Stimulated activated naive CD4-positive, alpha-beta T cell (primary cell): ENCODE measurements at places on chromosomes 11 and 22.

- DNase-seq = no peak
These were observed 12.9 kb downstream of the ARHGEF17 start for GRCh38 chr11:73320763-73321603.

GRCh38 chr11:70620510-70621184, 222.3 kb downstream of the CTTN start:
- no peak for DNase-seq

GRCh38 chr11:131511794-131512193, 141.4 kb downstream of the NTM start:
- no peak for DNase-seq

GRCh38 chr11:69401715-69402114, 79.7 kb upstream of the LINC01488 start:
- DNase-seq = no peak

DNA sequence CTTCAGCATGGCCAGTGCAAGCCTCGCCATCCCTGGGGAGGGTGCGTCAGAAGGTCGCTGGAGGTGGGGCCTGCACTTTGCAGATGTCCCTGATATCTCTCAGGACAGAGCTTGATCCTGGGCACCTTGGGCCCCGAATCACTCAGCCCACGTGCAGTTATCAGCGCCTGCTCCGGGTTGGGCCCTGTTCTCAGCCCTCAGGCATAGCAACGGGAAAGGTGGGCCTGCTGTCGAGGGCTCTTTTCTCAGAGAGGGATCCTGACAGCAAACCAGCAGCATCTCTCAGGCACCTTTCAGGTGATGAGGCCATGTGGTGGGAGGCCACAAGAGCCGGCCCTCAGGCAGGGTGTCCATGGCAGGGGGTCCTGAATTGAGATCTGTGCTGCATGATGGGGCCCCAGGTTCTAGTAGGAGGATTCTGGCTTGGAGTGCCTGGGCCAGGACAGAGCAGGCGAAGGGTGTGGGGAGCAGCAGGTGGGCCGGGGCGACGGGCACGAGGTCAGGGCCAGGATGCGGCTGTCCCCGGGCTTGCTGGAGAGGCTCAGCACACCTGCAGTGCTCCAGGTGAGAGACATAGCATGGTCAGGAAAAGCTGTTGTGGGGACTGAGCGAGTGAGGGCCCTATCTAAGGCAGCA, 280.5 kb downstream of the TBC1D22A start:
- no peak for DNase-seq

DNA sequence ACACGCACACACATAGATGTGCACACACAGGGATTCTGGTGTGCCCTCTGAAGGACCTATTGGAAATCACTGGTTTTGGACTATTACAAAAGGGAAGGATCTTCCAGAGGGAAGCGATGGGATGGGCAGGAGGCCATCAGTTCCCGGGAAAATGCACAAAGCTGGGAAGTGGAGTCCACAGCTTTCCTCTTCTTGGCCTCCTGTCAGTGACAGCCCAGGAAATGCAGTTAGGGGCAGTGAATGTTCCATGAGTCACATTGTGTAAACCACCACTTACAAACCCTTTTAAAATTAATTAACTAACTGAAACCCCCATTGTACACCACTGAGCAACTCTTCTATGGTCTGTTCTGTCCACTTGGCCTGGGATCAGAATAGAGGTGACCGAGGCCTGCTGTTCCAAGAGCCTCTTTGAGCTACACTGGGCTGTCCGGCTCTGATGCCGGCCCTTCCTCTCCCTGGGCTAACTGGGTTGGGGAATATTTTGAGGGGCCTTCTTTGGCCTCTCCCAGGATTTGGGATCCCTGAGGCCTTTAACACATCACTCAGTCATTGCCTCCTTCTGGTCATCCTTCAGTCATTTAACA, 137.7 kb downstream of the FEZ1 start:
- DNase-seq = no peak

DNA sequence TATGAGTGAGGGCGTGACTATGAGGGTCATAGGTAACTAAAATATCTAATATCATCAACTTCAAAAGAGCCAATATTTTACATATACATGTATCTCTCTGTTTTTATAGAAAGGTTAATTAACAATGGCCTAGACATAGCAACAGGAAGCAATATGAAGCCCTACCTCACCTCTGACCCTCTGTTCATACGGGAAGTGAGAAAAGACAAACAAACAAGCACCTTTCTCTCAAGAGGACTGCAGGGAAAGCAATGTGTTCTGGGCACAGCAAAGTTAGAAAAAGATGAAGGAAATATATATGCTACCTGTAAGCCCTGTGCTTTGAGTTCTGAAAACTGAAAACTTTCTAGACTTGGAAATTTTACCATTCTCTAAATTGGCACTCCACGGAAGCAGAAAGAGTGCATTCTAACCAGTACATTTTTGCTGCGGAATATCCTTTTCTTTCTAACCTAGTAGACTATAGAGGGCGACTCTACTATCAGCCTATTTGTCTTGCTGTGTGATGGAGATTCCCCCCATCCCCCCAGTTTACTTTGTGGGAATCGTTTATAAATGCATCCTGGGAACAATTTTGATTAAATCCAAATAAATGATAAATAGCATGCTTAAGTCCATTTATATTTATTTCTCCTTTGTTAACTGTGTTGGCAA, 830.4 kb upstream of the FAT3 start:
- no peak for DNase-seq

GRCh38 chr11:20610825-20611224, 11.4 kb downstream of the SLC6A5 start:
- no peak for DNase-seq

GRCh38 chr22:44031158-44031952, 7.3 kb downstream of the PARVB start:
- DNase-seq = no peak

DNA sequence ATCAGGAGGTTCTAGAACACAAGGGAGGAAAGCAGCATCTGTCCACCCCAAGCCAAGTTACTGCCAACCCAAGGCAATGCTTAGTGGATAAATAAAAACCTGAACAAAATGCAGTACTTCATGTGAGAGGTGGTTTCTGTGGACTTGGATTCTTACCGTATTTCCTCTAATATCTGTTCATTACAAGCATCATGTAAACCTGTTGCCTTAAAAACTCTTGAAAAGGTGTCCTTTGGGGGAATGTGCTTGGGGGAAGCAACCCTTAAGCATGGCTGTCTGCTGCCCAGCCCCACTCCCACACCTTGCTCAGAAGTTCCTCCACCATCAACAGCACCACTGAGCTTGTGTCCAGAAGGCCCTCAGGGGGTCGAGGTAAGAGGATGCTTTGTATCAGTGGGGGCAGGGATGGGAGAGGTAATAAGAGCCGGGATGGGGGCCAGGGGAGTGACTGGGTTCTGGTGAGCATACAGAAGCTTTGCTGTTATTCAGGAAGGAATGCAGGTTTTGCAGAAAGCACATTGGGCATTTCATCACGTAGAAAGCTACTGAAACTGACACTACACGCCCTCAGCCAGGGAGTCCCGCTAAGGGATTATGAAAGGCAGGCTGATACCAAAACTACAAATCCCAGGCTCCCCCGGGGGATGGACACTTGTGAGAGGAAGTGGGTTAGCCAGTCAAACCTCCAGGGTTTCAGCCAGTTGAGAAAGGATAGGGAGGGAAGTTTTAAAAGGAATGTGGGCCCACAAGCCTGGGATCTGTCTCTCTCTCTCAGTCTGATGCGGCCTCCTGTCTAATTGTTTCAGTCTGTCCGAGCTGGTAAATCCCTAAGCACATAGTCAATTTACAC, 52.0 kb downstream of the KCNJ1 start:
- DNase-seq = no peak

DNA sequence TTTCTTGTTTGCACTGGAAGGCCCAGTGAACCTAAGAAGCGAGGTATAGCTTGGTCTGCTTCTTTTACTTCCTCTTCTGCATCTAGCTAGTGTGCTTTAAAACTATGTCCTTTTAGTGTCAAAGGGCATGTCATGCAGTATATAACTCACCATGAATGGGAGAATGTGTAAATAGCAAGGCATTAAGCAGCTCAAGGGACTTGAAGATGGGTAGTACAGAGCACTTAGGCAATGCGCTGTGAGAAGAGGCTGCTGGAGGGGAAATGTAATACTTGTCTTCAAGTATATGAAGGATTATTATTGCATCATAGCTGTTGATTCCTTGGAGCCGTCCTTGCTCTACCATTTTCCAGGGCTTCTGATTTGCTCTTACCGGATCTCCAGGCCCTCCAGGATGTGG, 7.6 kb downstream of the MAML2 start:
- DNase-seq = no peak

- DNase-seq = no peak
These were observed 29.4 kb upstream of the SLN start for GRCh38 chr11:107741044-107741823.

DNA sequence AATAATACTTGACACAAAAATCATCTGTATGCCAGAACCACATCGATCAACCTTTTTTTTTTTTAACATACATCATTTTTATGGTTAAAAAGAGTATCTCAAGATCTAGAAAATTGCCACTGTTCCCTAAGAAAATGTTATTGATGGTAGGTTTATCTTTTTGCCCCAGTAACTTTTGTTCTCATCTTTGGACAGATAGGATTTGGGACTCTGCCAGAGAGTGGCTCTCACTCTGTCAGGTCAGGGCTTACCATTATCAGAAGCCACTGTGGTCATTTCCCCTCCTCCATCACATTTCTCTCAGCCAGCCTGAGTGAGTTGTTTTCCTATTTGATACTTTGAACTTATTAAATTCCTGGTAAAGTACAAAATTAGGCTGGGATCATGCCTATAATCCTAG, 47.9 kb upstream of the YWHAH start:
- DNase-seq = no peak

DNA sequence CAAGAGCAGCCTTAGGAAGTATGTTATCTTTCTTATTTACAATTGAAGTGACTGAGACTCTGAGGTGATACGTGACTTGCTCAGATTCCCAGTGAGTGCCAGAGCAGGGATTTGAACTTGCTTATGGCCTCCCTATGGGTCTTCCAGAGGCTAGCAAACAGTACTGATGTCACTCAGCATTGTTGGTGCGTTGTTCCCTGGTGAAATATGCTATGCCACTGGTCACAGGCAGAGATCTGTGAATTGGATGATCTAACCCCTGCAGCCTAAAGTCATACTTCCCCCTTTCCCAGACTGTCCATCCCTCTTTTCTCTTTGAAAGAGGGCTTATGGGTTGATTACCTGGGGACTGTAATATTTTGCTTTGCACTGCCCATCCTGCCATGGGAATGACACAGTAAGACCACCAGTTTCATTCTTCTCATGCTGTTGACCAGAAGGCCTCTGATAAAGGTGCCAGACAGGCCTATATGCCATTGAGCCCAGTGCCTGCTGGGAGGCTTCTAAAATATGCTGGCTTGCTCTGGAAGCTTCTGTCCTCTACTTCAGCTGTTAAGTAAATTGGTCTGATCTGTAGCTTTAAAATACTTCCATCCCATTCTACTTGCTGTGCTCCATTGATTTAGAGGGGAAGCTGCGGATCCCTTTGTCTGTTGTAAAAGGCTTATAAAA, 152.2 kb upstream of the E2F8 start:
- DNase-seq = no peak

DNA sequence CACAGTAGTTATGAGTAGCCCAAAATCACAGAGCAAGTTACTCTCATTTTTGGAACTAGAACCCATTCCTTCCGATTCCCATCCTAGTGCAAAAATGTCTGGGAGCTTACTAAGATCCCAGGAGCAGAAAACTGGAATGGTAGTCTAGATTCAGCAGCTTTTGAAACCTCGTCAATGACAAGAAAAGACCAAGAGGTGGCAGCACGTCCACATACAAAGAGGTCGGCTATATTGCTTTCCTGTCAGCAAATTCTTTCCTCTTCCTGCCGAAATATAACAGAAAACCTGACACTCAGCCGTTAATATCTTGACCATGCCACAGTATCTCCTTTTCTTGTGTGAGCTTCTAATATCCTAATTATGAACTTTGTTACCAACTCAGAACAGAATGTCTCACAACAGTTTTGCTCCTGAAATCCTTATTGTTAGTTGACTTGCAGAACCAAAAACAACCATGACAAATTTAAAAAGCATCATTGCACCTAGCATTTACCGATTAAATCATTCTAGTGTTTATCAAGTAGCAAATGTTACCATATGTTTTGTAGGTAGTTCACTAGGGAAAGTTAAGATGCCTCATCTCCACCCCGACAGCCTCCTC, 92.8 kb upstream of the OR9G4 start:
- DNase-seq = no peak

GRCh38 chr11:59145534-59145933, 2.9 kb downstream of the FAM111A start:
- DNase-seq = no peak

DNA sequence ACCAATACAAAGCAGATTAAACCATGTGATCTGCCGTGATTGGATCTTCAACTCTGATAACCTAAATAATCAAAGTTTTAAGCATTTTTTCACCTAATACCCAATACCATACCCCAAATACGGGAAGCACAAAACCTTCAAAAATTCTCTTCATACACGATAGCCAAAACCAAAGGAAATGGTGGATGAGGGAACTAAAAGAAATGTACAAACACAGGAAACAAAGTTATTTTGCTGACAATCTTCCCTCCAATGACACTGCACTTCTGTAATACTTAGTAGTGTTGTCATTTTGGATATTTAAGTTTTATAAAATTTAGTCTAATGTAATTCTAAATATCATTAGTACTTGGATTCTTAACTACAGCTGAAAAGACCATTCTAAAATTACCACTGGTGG, 27.0 kb downstream of the CSTF3 start:
- no peak for DNase-seq

- no peak for DNase-seq
These were observed 58.6 kb downstream of the BRD1 start for GRCh38 chr22:49768951-49769690.

- no peak for DNase-seq
These were observed 30.3 kb downstream of the TRIM66 start for GRCh38 chr11:8652140-8652539.

GRCh38 chr11:110991661-110992355, 253.7 kb upstream of the POU2AF2 start:
- no peak for DNase-seq

GRCh38 chr22:45425101-45425500, 11.6 kb downstream of the RIBC2 start:
- DNase-seq = no peak

DNA sequence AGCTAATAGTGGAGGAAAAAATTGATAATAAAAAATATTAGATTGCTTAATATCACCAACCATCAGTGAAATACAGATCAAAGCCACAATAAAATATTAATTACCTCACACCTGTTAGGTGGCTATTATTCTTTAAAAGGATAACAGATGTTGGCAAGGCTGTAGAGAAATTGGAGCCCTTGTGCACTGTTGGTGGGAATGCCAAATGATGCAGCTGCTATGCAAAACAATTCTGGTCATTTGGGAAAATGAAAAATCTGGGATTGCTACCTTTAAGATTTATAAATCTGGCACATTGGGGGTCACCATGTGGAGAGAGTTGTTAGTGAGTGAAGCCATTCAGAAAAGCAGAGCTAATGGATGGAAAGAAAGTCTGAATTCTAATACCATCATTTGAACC, 143.4 kb downstream of the FCHSD2 start:
- DNase-seq = no peak

GRCh38 chr11:81496601-81497000, 1237.1 kb downstream of the FAM181B start:
- DNase-seq = no peak

DNA sequence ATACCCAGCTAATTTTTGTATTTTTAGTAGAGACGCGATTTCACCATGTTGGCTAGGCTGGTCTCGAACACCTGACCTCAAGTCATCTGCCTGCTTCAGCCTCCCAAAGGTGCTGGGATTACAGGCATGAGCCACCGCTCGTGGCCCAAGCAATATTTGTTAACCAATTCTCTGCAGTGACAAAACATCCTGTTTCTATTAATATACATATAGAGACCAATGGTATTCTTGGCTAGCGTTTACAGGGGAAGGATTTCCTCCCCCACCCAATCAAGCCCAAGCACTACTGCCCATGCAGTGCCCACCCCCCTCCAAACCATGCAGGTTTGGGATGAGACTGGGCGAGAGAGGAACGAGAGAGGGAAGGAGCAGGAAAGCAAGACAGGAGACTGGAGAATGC, 53.1 kb downstream of the APOL3 start:
- DNase-seq = no peak
